ENCODE measurements at places on chromosomes 1 and 21. TPM values are rescaled to one million over a fixed set of nuclear protein-coding genes. Genes with fewer than 3 reads are reported as not detected.

RPL11 gene
- total RNA-seq, result 344 TPM

PLA2G2D gene
- not detected for total RNA-seq

AADACL3 gene
- total RNA-seq, result not detected

PIGR gene
- total RNA-seq, result not detected

All from placental pericyte (primary cell).